D721Med (cell line): ENCODE measurements at places on chromosomes 3 and 15.

GRCh38 chr15:96042734-96043224 is 287.7 kb upstream of the NR2F2 start:
- no peak for DNase-seq

- no peak for DNase-seq
Measured at GRCh38 chr3:140834266-140835037, 107.2 kb upstream of the SLC25A36 start.

DNA sequence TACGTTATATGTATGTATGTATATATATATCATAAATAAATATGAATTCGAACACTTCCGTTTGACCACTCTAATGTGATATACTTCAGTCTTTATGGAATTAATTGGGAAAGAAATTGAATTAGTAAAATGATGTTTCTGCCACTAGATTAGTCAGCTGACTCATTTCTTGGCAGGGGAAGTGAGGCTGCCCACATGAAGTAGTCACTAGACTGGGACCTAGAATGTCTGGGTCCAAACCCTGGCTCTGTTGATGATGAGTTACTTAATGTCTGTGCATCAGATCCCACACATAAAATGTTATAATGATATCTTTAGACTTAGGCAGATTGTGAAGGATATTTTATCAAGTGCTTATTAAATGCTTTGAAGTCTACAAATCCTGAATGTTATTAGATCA is 27.4 kb upstream of the ARL14 start:
- no peak for DNase-seq

- no peak for DNase-seq
Measured at GRCh38 chr3:128149650-128150049, 3.6 kb upstream of the EEFSEC start.

DNA sequence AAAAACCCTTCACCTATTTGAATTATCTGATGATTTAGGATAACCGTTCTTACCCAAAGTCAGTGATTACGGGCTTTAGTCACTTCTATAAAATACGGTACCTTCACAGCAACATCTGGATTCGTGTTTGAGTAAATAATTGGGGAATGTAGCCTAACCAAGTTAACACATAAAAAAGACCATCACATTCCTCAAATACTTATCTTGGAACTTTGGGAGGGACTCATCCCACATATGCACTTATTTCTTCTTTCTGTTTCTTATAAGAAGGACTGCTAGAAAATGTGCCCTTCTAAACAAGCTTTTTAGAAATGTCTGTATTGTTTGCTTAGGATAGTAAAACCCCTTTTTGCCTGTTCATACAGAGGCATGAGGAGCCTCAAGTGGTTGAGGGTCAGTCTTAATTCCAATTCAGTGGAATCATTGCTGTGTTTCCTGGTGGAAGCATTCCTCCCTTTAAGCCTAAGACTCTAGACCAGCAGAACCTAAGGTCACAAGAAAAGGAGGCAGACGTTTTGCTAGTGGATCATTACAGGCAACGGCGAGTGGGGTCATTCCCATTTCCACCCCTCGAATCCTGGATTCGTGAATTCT is 67.5 kb downstream of the TMEM44 start:
- no peak for DNase-seq

DNA sequence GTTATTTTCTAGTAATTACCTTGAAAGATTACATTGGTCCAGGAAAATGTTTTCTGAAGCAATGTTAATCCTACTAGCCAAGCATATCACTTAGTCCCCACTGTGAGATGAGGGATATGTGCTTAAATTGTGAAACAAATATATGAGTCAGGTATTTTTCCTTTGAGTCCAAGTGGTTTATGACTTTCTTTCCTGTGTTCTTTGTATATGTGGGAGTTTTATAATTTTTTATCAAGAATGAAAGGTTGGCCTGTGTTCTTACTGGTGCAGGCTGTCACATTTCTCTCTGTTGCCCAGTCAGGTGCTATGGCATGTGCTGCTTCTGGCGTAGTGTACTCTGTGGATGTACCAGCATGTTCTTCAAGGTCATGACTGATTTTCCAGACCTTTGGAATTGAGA is 147.4 kb downstream of the CMSS1 start:
- DNase-seq: no peak

- no peak for DNase-seq
Measured at GRCh38 chr15:74783808-74784175, 1.9 kb downstream of the CSK start.

DNA sequence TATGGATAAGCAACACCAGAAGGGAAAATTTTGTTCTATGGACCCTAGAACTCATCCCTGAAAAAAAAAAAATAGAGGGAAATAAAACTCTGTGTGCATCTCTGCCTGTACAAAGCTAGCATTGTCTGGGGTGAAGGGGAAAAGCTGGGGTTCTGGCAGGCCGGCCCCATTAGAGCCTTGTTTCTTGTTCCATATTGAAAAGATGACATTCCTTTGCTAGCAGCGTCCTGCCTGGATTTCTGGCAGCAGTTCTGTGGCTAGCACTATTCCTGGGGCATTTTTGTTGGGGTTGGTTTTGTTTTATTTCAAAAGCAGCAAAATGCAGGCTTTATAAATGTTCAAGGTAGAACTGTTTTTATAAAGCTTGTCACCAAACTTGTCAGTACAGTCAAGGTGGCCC is 45.2 kb downstream of the RARB start:
- DNase-seq: no peak

DNA sequence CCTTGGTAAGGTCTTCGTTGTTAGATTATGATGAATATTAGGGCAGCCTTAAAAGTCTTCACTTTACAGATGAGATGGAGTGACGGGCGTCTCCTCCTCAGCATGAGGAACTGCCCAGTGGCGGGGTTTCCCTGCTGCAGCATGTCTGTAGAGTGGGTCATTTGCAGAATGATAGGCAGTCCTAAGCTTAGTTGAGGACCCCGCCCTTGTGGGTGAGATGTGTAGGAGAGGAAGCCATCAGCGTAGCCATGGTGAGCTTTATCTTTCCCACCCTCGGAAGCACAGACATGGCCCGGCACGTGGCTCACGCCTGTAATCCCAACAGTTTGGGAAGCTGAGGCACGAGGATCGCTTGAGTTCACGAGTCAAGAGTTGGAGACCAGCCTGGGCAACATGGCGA is 877 bp downstream of the NIT2 start:
- no peak for DNase-seq

DNA sequence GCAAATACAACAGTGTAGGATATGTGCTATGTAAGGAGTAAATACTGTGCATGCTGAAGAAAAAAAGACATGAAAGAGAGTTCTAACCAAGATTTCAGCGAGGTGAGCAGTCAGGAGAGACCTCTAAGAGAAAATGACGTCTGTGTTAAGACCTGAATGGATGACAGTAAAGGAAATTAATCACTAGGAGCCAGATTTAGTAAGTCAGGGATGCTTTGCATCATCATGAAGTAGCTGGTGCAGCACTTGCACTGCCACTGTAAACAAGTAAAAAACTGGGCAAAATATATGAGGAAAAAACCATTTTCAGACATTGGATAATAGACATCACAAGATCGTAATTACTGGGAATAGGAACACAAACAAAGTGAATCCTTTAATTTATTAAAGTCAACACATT is 32.6 kb downstream of the RTP4 start:
- no peak for DNase-seq

DNA sequence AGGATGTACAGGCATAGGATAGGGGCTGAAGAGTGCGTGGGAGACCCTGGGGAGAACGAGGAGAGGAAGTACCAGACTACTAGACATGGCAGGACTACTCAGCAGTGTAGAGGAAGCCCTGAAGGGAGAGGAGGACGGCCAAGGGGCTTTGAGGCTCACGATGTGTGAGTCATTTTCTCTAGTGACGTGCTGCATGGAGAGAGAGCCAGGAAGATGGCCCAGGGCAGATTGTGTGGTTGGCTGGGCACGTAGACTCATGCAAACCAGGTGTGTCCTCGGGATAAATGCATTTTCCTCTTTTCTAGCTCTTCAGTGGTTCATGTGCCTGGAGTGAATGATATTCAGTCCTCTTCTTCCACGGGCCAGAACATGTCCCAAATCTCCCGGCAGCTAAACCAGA is 115.0 kb upstream of the ABHD17C start:
- DNase-seq: no peak

DNA sequence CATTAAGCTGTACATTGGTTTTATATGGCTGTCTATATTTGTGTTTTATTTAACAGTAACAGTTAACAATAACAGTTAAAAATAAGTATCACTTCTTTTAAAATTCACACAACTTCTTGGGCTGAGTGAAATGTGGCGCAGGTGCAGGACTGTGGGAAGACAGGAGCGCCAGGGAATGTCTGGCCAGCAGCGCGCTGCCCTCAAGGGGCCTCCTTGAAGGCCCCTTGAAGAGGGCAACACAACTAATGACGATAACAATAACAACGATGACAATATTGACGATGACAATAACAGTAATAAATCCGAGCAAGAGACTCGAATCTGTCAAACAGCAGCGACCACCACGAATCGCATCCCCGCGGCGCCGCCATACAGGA is 411 bp upstream of the PPP2R3A start:
- DNase-seq: no peak

GRCh38 chr15:24761704-24762302 is 86.2 kb downstream of the NPAP1 start:
- no peak for DNase-seq

- no peak for DNase-seq
Measured at GRCh38 chr3:168847291-168847883, 751.7 kb upstream of the GOLIM4 start.

GRCh38 chr3:28151608-28152228 is 89.7 kb upstream of the CMC1 start:
- DNase-seq: no peak

DNA sequence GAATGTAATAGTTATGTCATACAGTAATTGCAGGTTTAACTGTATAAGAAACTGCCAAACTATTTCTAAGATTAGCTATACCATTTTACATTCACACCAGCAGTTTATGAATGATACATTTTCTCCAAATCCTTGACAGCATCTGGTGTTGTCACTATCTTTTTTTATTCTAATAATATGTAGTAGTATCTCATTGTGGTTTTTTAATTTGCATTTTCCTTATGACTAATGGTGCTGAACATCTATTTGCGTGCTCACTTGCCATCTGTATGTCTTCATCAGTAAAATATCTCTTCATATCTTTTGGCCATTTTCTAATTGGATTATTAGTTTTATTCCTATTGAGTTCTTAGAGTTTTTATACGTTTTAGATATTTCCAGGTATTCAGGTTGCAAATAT is 994.0 kb upstream of the SEMA6D start:
- DNase-seq: no peak

- no peak for DNase-seq
Measured at GRCh38 chr3:30370681-30371271, 235.6 kb upstream of the TGFBR2 start.

DNA sequence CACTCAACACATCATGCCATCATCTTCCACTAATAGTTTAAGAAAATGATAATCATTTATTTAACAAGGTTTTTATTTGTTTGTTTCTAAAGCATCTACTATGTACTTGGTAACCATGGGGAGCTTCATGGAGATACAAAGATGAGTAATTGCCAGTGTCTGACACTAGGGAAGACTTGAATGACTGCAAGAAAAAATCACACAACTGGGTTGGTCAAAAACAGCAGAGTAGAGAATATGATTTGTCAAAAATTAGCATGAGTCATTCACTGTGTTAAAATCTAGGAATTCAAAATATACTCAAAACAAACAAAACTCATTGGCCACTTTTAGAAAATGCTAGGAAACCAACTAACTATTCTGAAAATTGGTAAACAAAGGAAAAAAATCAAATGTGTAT is 6.3 kb downstream of the BNC1 start:
- no peak for DNase-seq

GRCh38 chr3:82165266-82165665 is 403.8 kb upstream of the GBE1 start:
- DNase-seq: no peak

DNA sequence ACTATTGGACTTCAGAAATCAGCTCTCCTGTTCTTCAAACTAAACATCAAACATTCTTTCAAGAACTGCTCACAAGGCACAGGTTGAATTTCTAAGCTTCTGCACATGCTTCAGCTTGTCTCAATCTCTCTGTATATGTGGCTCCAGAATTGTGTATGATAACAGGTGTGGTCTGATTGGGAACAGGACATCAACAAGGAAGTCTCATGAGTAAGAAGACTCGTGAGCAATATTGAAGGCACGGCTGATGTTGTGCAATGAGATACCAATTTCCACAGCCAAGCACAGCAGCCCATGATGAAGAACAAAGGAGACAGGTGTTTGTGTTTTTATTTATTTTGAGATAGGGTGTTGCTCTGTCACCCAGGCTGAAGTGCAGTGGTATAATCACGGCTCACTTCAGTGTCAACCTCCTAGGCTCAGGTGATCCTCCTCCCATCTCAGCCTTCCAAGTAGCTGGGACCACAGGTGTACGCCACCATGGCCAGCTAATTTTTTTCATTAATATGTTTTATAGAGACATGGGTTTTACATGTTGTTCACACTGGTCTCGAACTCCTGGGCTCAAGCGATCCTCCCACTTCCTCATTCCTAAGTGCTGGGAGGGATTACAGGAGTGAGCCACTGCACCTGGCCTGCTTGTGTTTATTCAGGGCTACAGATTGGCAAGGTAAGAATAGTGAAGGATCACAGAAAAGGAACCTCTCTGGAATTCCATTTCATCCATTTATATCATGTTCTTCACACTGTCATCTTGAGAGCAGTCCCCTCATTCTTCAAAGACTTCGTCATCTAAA is 32.2 kb upstream of the ABHD17C start:
- DNase-seq: no peak

- no peak for DNase-seq
Measured at GRCh38 chr3:179771797-179772196, 119.0 kb downstream of the USP13 start.

DNA sequence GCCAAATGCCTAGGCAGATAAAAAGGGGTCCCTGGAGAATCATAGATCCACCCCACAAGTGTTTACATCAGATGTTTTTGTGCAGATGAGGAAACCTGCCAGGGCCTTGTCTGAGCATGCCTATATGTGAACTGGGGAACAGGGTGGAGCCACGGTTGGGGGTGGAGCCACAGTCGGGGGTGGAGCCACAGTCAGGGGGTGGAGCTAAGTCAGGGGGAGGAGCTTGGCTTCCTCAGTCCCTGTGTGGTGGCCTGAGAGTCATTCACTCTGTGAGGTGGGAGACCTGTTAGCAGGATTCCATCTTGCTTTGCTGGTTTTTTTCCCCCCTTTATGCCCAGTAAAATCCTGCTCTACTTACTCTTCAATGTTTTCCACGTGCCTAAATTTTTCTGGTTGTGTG is 57.8 kb upstream of the TGFBR2 start:
- no peak for DNase-seq

GRCh38 chr3:159872374-159873109 is 116.1 kb upstream of the IL12A start:
- DNase-seq: no peak

DNA sequence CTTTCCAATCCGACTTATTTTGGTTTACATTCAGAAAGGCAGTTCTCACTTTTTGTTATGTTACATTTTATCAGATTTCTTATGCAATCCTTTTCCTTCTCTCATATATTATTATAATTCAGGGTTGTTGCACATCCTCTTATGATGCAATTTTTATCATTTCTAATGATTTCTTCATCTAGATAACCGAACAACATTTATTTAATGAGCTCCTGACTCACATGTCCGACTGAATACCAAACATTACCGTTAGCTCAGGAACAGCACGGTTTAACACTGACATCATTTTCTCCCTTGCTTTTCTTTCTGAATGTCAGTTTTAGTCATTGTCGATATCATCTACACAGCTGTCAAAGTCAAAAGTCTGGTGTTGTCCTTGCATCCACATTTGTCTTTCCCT is 199.2 kb downstream of the BCHE start:
- no peak for DNase-seq
